ENCODE measurements at places on chromosomes 12 and 14. TPM values are rescaled to one million over a fixed set of nuclear protein-coding genes. Genes with fewer than 3 reads are reported as not detected.
A peak's percentile ranks its signal among the peaks of the same experiment; 100 is the strongest.

DNA sequence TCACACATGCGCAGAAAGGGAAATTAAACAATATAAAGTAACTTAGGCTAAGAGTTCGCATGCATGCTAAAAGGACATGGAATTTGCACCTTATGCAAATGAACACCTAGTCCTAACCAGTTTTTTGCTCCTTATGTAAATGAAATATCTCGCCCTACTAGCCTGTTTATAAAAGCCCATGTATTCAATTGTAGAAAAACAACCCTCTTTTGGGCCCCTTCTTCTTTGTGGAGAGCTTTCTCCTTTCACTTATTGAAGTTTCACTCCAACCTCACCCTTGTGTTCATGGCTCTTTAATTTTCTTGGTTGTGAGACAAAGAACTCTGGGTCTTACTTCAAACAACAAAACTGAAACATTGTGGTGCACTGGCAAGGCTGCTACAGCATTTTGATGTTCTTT lies 333.4 kb upstream of the ATXN7L3B start:
- no peak overlapping the region for H3K4me3 ChIP-seq
- no peak for DNase-seq
- no peak overlapping the region for H3K27ac ChIP-seq
- H3K27me3 ChIP-seq = no peaks in the 10 kb centered on the region
- no peaks in the 10 kb centered on the region for H3K4me1 ChIP-seq

GRCh38 chr12:122859303-122860039 lies 24.2 kb downstream of the HIP1R start:
- no peak overlapping the region for H3K4me3 ChIP-seq
- H3K27ac ChIP-seq = no peak overlapping the region
- H3K36me3 ChIP-seq = peaks cover 12% of the 10 kb centered on the region
- H3K4me1 ChIP-seq = peaks cover 45% of the 10 kb centered on the region
- DNase-seq = no peak

- no peaks in the 10 kb centered on the region for H3K36me3 ChIP-seq
- H3K27ac ChIP-seq = no peak overlapping the region
- no peak overlapping the region for H3K4me3 ChIP-seq
- DNase-seq = no peak
- peaks cover 12% of the 10 kb centered on the region for H3K4me1 ChIP-seq
- no peaks in the 10 kb centered on the region for H3K27me3 ChIP-seq
Observed at GRCh38 chr14:100653409-100653808, 66.2 kb upstream of the BEGAIN start.

- no peaks in the 10 kb centered on the region for H3K4me1 ChIP-seq
- no peaks in the 10 kb centered on the region for H3K36me3 ChIP-seq
Observed at GRCh38 chr12:43151441-43151981, 400.5 kb downstream of the ADAMTS20 start.

- H3K27me3 ChIP-seq = no peaks in the 10 kb centered on the region
- no peak overlapping the region for H3K27ac ChIP-seq
- H3K4me3 ChIP-seq = no peak overlapping the region
- H3K4me1 ChIP-seq = peaks cover 18% of the 10 kb centered on the region
- no peaks in the 10 kb centered on the region for H3K36me3 ChIP-seq
- no peak for DNase-seq
Observed at GRCh38 chr12:3995306-3995705, 122.1 kb upstream of the PARP11 start.

DNA sequence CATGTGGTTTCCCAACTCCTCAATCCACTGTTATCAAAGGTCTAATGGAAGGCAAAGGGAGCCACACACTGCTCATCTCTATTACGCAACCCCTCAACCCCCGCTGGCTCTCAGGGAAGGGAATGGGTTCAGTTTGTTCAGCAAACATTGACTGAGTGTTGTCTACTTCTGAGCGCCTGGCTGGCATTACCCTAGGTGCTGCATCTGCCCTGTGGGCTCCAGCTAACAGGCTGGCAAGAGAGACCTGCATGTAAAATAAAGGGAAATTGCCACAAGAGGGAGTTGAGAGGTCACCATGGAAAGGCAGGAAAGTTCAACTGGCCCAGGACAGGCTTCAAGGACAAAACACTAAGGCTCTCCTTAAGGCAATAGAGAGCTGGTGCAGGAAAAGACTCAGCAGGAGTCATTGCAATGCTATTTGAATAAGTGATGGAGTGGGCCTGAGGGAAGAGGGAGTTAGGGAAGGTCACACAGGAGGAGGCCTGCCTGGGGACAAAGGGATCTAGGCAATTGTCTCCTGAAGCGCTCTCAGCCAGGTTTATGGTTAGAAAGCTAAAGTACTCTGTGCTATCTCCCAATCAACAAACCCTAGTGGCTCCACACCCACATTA lies 5.5 kb upstream of the ZNF740 start:
- no peak for DNase-seq
- H3K27ac ChIP-seq = peak overlapping the region; percentile 53
- H3K4me3 ChIP-seq = no peak overlapping the region
- no peaks in the 10 kb centered on the region for H3K36me3 ChIP-seq

DNA sequence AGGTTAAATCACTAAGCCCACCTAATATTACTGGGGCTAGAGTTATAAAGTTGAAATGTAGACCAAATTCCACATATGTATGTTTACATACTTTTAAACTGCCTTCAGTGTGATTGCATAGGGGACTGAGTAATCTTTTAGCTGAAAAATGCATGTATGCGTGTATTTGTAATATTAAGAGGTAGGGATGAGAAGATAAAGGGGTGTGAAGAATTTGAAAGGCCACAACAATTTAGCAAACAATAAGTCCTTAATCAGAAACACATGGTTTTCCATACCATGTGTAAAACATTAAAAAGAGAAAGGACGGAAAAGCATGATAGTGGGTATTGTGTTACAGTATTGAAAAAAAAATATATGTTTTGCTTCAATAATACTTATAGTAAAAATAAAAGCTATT lies 919.9 kb upstream of the FLRT2 start:
- no peaks in the 10 kb centered on the region for H3K4me1 ChIP-seq
- H3K27me3 ChIP-seq = no peaks in the 10 kb centered on the region
- no peaks in the 10 kb centered on the region for H3K36me3 ChIP-seq
- no peak for DNase-seq

DNA sequence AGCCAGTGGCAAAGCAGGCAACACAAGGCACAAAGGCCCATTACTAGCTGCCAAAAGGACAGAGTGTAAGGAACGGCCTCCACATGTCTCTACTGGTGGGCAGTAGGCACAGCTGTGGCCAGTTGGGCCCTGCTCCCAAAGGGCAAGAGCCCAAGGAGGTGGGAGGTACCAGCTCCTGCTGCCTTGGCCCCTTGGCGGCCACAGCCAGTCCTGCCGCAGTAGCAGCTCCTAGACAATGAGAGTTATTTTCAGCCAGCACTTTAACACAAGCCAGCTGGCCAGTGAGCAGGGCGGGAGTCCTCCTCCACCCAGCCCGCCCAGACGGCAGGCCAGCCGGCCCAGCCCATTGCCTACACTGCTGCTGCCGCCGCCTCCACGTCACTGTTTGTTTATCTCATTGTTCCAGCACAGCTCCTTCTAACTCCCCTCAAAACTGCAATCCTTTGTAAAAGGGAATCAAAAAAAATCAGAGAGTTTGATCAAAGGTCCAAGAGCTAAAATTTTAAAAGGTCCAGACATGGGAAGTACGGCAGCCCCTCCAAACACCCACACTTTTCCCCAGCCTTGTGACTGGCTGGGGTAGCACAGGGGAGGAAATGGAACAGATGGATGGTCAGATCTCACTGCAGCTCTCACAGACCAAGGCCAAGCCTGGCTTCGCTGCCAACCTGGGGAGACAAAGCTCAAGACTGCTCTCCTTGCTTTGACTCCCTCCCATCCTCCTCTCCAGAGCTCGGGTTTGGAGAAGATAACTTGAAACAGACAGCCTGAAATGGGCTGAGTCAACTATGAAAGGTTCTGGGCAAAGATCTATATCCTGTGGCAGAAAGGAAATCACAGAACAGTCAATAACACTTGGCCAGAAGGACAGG lies 33.5 kb downstream of the FMNL3 start:
- no peaks in the 10 kb centered on the region for H3K27me3 ChIP-seq
- H3K4me1 ChIP-seq = peaks cover 6% of the 10 kb centered on the region
- no peak overlapping the region for H3K4me3 ChIP-seq
- H3K27ac ChIP-seq = peak overlapping the region; percentile 80
- no peaks in the 10 kb centered on the region for H3K36me3 ChIP-seq

DNA sequence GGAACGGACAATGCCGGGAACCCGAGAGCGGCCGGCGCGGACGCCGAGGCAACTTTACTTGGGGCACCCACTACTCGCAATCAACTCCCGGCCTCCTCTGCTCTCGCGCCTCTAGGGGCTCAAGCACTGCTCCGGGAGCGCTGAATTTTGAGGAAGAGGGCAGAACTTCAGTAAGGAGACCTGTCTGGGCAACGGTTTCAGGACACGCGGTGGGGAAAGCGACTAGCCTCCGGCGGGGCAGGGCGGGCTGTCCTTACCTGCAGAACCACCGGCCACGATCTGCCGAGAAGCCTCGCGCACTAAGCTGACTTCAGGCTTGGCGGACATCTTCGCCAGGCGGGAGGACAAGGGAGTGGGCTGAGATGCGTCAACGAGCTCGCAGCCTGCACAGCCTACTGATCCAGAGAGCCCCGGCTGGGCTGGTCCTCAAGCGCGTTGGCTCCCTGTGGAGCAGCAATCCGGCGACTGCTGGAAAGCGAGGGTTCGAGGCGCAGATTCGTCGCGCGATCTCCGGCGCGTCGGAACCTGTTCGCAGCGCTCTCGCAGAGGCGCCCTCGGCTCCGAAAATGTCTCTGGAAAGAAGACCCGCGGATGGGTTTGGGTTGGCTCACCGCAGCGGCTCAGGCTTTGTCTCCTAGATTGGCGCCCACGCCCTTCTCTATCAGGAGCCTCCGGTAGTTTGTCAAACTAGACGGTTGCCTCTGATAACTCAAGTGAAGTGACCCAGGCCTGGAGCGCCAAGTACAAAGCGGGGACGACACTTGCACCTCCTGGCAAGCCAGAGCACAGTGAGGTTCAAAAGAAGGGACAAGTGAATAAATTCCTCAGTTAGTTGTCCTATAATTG lies at the start of gene SLC25A21:
Gene SLC25A21, minus strand, starts transcription at position 583 of the 846 bp plus-strand sequence.
- DNase-seq = peak; percentile 80
- no peaks in the 10 kb centered on the region for H3K27me3 ChIP-seq
- peak within 1 kb of the TSS; percentile 79 for H3K27ac ChIP-seq
- H3K4me1 ChIP-seq = no peaks in the 10 kb centered on the region

- no peaks in the 10 kb centered on the region for H3K36me3 ChIP-seq
- H3K27ac ChIP-seq = no peak overlapping the region
- peaks cover 7% of the 10 kb centered on the region for H3K4me1 ChIP-seq
- no peak for DNase-seq
- H3K4me3 ChIP-seq = no peak overlapping the region
Observed at GRCh38 chr14:89267163-89267562, 149.9 kb downstream of the FOXN3 start.

- no peak for DNase-seq
- no peaks in the 10 kb centered on the region for H3K36me3 ChIP-seq
- no peaks in the 10 kb centered on the region for H3K27me3 ChIP-seq
- H3K4me3 ChIP-seq = no peak overlapping the region
Observed at GRCh38 chr14:26974965-26975364, 377.1 kb upstream of the NOVA1 start.

GRCh38 chr12:3553221-3553620 lies 62.2 kb downstream of the PRMT8 start:
- no peak overlapping the region for H3K4me3 ChIP-seq
- H3K36me3 ChIP-seq = no peaks in the 10 kb centered on the region
- DNase-seq = no peak
- H3K27ac ChIP-seq = no peak overlapping the region
- H3K4me1 ChIP-seq = no peaks in the 10 kb centered on the region

DNA sequence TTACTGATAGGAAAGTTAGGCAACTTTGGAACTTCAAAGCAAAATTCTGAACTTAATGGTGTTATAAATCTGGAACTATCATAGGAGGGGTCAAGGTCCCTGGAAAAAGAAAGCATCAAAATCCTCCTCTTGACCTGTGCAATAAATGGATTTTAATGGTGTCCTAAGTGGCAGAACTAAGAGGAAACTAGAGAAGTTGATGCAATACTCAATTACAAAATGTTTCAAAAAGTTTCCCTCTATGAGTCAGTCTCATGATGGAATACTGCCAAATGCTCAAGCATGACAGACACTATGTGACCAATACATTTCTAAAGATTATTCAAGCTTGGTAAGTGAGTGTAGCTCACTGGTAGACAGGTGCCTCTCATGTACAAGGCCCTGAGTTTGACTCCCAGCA lies 47.7 kb upstream of the ERGIC2 start:
- no peak overlapping the region for H3K4me3 ChIP-seq
- no peaks in the 10 kb centered on the region for H3K27me3 ChIP-seq
- no peaks in the 10 kb centered on the region for H3K36me3 ChIP-seq

DNA sequence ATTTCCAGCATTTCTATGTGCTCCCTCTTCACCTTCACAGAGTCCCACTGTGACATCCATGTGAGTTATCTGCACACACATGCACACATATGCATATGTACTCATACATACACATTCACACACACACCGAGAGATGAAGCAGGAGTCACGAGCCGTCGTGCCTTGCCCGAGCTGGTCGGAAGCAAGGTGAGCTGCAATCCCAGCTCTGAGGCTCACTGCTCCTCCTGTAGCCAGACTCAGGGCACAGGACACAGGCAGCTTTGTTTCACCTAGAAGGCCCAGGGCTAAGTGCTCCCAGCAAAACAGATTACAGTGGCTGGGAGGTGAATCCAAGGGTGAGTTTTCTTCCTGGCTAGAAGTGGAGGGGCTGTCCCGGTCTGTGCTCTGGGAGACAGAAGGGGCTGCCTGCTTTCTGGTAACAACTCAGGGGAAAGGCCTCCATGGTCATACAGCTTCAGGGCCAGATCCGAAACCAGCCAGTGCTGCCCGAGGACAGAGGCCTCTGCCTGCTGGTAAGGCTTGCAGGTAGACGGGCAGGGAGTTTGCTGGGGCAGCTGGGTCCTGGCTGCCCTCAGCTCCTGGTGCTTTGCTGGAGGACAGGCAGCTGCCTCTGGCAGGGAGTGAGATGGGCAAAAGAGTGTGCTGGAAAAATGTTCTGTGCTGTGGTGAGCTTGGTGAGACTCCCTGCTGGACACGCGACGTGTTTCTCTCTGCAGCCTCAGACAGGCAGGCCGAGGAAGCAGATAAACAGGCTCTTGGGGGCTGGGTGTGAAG lies 123.7 kb downstream of the CRACR2A start:
- H3K4me1 ChIP-seq = no peaks in the 10 kb centered on the region
- H3K27me3 ChIP-seq = no peaks in the 10 kb centered on the region
- H3K4me3 ChIP-seq = no peak overlapping the region
- H3K36me3 ChIP-seq = peaks cover 3% of the 10 kb centered on the region
- H3K27ac ChIP-seq = no peak overlapping the region

Gene KLRC4
- total RNA-seq = 0.42 TPM

Gene RNF212B
- total RNA-seq = 0.51 TPM

Gene GOLT1B
- 11.0 TPM for total RNA-seq
